ENCODE measurements at places on chromosomes 7 and 10.

GRCh38 chr10:26787362-26787761, 73.4 kb downstream of the ABI1 start:
- DNase-seq: no peak

DNA sequence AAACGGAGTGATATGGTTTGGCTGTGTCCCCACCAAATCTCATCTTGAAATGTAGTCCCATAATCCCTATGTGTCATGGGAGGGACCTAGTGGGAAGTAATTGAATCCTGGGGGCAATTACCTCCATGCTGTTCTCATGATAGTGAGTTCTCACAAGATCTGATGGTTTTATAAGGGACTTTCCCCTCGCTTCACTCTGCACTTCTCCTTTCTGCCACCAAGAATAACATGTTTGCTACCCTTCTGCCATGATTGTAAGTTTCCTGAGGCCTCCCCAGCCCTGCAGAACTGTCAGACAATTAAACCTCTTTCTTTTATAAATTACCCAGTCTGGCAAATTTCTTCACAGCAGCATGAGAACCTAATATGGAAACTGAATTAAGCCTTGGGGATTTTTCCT, 19.1 kb downstream of the FAM3C start:
- no peak for DNase-seq

GRCh38 chr7:11294218-11294617, 320.5 kb downstream of the PHF14 start:
- DNase-seq: no peak

GRCh38 chr10:98270073-98270740, 2.2 kb upstream of the LOXL4 start:
- no peak for DNase-seq

DNA sequence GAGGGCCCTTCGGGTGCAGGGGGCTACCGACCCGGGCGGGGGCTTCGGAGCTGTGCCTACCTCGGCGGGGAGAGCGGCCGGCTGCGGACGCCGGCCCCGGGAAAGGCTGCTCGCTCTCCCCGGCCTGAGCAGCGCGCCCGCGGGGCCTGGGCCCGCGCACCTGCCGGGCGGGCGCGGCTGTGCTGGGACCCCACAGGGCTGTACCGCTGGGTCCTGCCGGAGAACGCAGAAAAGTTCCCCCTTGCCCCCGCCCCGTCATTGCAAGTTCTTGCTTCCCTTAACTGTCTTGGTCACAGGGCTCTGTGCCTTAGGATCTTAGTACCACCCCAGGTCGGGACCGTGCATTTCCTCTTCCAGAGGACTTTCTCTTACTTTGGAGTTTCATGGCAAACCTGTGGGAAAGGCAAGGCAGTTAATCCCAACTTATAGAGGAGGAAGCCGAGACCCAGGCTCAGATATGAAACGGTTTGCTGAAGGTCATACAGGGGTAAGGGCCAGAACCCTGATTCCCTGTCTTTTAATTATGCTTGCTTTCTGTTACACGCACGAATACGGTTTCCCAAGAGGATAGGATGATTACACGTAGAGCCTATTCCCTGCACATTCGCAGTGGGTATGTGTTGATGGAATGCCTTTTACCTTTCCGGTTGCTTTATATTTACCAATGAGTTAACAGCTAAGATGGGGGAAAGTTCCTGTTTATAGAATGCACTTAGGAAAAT, 652 bp downstream of the PCGF5 start:
- DNase-seq: peak; percentile 33

GRCh38 chr7:39624935-39625694, 1.7 kb downstream of the RALA start:
- DNase-seq: no peak

GRCh38 chr7:46369933-46370654, 449.0 kb upstream of the IGFBP3 start:
- DNase-seq: no peak

GRCh38 chr7:33614357-33615117, 290.8 kb upstream of the BMPER start:
- DNase-seq: no peak

DNA sequence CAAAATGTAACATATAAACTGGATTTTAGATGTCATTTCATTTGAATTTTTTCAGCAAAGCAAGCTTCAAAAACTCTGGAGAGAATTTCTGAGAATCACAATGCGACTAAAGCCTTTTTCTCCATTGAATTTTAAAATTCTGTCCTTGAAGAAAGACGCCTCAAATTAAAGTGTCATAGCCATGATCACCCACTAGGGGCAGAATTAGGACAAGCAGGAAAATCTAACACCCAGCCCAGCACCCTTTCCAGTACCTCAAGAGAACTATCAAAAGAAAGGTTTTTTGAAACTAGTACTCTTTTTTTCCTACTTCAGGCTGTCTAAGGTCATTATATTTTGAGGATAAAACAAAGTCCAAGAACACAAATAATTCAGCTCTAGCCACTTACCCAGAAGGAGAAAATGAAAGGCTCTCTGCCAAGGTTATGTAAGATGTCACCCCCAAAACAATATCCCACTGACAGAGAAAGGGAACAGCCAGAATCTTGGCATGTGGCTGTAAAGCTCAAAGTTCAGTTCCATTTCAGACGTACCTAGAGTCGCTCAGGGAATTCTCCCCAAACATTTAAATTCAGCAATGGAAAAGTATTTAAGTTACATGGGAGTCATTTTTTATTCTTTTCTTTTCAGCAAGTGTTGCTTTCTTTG, 299.4 kb downstream of the SNX13 start:
- peak; percentile 37 for DNase-seq

GRCh38 chr7:149733924-149734790, 39.2 kb downstream of the ZNF467 start:
- no peak for DNase-seq

GRCh38 chr10:77248104-77248790, 389.4 kb downstream of the KCNMA1 start:
- DNase-seq: no peak

DNA sequence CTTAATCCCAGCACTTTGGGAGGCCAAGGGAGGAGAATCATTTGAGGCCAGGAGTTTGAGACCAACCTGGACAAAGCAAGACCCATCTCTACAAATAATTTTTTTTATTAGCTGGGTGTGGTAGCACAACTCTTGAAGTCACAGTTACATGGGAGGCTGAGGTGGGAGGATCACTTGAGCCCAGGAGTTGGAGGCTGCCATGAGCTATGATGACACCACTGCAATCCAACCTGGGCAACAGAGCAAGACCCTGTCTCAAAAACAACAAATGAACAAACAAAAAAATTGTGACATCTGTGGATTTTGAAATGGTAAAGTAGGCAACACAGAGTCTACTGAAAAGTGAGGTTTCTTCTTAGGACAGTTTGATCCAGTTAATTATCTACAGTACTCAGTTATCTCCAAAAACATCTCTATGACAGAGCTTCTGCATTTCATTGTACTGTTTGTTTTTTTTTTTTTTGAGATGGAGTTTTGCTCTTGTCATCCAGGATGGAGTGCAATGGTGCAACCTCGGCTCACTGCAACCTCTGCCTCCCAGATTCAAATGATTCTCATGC, 3.3 kb upstream of the ANKRD61 start:
- DNase-seq: no peak

DNA sequence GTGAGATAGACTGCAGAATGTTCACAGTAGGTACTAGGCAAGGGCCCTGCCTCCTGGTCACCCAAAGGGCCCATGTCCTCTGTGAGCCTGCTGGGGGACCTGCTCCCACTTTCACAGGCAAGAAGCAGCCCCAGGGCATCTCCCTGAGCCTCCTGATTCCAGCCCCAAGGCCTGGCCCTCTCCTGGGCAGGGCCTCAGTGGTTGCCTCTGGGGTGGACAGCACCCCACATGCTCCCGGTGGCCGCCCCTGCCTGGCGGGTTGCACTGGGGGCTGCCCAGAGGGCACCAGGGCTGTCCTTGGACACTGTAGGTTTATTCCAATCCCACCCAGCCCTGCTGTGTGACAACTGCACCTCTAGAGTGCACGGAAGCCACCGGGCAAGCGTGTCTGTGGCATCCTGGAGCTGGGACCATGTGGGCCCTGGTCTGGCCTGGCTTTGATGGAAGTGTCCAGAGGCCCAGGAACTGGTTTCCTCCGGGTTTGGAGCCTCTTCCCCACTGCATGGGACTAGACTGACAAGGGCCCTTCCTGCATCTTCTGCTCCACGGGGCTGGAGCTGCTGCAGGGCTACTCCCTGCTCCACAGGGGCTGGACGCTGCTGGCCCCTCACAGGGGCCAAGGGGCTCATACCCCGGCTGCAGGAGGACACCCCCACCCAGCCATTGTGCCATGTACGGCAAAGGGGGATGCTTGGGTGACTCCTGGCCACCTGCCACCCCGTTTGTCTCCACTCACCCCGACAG, 25.0 kb upstream of the SYCE1 start:
- no peak for DNase-seq

DNA sequence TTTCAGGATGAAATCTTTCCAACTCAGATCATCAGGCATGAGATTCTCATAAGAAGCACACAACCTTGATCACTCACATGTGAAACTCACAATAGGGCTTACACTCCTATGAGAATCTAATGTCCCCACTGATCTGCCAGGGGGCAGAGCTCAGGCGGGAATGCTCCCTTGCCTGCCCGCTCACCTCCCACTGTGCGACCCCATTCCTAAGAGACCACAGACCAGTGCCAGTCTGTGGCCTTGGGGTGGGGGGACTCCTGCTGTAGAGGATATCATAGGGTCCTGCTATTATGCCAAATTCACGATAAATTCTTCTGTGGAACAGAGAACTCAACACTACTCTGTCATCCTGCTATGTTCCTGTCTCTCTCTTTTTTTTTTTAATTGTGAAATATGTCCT, 5.2 kb upstream of the RASGEF1A start:
- no peak for DNase-seq

DNA sequence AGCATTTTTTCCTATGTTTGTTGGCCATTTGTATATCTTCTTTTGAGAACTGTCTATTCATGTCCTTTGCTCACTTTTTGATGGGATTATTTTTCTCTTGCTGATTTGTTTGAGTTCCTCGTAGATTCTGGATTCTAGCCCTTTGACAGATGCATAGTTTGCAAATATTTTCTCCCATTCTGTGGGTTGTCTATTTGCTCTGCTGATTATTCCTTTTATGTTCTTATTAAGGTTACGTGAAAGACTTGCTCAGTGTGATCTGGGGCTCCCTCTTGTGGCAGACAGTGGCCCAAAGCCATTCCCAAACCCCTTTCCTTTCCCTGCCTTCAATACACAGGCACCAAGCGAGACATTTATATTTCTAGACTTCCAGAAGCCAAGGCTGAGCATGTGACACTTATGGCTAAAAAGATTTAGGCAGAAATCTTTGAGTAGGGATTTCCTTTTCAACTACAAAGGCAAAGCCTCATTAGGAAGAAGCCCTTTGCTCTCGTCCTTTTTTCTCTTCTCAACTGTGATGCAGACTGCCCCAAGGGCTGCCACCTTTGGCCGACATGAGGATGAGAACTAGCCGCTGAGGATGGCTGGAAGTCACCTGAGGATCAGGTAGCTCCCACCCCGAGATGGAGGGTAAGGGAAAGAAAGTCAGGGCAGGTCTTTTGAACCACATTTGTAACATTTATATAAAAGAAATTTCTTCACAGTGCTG, 23.6 kb downstream of the ST8SIA6 start:
- peak; percentile 58 for DNase-seq

GRCh38 chr10:58475322-58476277, 37.1 kb upstream of the BICC1 start:
- no peak for DNase-seq

- no peak for DNase-seq
Observed at GRCh38 chr7:15481132-15481531, 80.7 kb downstream of the AGMO start.

DNA sequence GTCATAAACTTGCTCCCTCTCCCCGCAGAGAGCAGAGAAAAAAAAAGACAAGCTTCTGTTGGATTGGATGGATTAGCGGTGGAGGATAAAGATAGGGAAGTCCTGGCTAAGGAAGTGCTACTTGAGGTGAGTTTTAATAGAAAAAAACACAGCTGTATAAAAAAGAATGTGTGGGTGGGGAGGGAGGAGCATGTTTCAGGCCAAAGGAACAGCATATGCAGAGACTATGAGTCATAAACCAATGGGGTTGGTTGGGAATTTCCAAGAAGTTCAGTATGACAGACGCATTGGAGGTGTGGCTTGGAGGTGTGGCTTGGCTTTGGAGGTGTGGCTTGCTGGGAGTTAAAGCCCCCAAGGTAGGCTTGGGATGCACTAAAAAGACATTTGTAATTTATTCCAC, 103.0 kb upstream of the LSM8 start:
- no peak for DNase-seq

DNA sequence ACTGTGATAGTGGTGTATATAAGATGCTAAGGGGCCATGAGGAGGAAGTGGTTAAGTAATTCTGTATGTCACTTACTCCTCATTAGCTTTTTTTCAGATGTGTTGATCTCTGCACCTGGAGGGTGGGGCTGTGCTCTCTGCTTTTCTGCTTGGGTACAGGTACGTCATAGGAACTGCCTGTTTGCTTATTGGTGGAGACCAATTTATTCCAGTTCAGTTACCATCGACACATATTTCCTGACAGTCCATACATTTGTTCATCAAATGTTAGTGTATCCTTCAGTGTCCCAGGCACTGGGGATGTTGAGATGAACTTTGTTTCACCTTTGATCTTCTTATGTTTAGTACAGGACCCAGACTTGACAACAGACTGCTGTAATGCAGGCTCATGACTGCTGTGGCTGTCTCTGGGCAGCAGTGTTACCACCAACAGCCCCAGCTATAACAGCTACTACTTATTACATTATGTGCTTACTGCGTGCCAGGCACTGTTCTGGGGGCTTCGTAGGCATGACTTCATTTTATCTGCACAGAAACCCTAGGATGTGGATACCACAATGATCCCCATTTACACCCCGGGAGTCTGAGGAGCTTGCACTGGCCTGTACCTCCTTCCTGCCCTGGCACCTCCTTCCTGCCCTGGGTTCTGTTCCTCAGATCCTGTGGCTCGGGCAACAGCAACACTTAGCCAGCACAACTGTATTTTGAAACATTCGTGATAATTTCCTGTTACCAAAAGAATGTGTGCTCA, 87.4 kb downstream of the BUB3 start:
- DNase-seq: no peak

DNA sequence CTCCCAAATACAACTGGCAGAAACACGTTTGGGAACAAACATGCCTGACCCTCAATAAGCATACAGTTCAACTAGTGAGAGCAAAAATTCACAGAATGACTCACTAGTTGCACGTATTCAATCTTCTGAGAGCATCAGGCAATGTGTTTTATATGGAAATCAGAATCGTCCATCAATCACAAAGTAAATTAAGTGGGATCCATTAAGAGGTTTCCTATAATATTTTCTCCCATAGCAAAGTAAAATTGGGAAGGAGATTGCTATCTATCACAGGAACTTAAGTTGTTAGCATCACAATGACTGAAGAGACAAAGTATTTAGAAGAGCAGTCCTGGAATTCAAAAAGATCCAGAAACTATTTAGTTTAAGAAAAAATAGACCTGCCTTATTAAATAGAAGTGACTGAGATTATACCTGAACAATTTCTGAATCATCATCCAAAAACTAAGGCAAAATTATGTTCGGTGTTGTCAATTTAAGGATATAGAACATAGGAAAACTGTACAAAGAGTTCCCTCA, 28.3 kb downstream of the INHBA start:
- no peak for DNase-seq

DNA sequence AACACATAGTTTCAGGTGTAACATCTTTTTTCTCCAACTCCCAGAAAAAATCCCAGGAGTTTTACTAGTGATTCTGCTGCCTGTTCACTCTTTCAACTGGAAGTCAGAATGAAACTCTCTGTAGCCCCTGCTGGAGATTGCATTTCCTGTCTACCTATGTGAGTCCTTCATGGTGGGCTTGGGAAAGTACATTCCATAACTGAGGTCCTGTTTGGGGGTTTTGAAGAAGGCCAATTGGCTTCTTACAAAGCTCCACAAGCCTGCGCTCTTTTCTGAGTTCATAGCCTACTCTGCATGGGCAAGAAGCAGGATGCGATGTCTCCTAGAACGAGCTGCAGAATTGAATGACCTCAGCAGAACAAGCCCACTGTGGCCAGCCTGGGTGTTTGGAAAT, 86.7 kb downstream of the LYZL2 start:
- no peak for DNase-seq
